Vagina (tissue), 2 donors: ENCODE measurements at places on chromosomes 5 and 9.

DNA sequence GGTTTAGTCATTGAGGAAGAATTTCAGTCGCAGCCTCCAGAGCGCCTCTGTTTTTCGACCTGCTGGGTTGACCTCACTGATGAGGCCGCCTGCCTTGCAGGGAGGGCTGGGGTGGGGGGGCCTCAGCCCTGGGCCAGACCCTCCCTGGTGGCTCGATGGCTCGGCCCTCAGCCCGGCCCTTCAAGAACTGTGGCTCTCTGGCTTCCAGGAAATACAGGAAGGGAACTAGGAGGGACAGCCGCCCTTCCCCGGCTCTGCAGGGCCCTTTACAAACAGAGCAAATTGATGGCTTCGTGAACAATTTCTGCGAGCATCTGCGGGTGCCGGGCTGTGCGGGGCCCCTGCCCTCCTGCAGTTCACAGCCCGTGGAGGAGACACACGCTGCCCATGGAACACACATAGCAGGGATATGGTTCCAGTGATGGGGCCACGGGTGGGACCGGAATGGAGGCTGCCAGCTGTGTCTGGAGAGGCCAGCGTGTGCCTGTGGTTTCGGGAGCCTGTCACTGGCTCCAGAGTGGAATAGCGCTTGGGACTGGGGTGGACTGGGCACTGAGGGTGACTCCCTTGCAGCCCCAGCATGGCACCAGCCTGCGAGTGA is 39.6 kb downstream of the COL5A1 start:
- H3K4me3 ChIP-seq: no peak overlapping the region
- no peaks in the 10 kb centered on the region for H3K36me3 ChIP-seq
- H3K27me3 ChIP-seq: no peaks in the 10 kb centered on the region
- peaks cover 69% of the 10 kb centered on the region for H3K4me1 ChIP-seq
- no peak for DNase-seq
- H3K27ac ChIP-seq: peak overlapping the region; percentile 50

DNA sequence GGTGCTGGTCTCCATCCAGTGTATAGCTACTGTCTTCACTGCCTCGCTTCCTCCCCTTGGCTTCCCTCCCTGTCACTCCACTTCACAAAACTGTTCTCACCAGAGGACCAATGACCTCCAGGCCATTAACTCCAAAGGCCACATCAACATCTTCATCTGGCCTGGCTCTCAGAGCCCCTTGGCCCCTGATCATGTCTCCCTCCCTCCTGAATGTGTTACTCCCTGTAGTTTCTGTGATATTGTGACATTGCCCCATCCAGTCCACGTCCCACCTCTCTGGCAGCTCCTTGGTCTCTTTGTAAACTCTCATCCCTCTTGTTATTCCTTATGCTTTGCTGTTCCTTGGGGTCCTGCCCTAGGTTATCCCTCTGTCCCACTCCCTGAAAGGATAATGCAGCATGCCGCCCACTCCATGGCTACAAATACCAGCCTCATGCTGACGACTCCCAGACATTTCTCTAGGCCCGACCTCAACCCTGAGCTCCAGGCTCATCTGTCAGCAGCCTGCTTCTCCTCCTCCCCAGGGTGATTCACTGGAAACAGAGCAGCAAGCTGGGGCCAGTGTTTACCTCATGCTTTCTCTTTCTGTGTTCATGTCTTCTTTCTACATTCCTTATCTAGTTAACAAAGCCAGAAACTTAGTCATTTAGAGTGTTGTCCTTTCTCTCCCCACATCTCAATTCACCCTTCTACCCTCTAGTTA is 312.2 kb downstream of the SPOCK1 start:
- DNase-seq: no peak
- H3K36me3 ChIP-seq: no peaks in the 10 kb centered on the region
- H3K27me3 ChIP-seq: no peaks in the 10 kb centered on the region
- H3K27ac ChIP-seq: no peak overlapping the region

- no peak overlapping the region for H3K27ac ChIP-seq
- no peak for DNase-seq
- H3K4me3 ChIP-seq: no peak overlapping the region
- H3K4me1 ChIP-seq: no peaks in the 10 kb centered on the region
- no peaks in the 10 kb centered on the region for H3K27me3 ChIP-seq
Observed at GRCh38 chr9:33506626-33507370, 17.3 kb upstream of the ANKRD18B start.

DNA sequence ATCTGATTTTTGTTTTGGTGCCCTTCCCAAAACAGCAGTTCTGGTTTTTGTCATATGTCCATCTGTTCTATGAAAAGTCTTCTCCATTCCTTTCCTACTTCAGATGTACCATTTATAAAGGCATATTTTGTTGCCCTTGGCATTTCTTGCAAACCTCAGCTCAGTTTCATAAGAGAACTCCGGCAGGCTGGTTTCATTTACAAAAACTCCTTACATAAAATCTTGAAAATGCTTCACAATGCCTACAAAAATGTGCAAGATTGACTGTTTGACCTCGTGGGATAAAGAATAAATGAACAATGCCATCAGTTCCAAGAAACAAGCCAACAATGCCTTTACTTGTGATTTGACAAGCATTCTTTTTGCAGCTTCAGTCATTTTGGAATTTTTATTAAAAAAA is 39.1 kb upstream of the CTNNAL1 start:
- H3K27me3 ChIP-seq: no peaks in the 10 kb centered on the region
- H3K27ac ChIP-seq: no peak overlapping the region
- no peak overlapping the region for H3K4me3 ChIP-seq
- DNase-seq: no peak
- H3K36me3 ChIP-seq: peaks cover 68% of the 10 kb centered on the region

GRCh38 chr9:13033959-13034693 is 245.4 kb downstream of the MPDZ start:
- no peaks in the 10 kb centered on the region for H3K4me1 ChIP-seq
- DNase-seq: no peak
- H3K4me3 ChIP-seq: no peak overlapping the region
- peak overlapping the region; percentile 17 for H3K27ac ChIP-seq
- H3K36me3 ChIP-seq: no peaks in the 10 kb centered on the region

DNA sequence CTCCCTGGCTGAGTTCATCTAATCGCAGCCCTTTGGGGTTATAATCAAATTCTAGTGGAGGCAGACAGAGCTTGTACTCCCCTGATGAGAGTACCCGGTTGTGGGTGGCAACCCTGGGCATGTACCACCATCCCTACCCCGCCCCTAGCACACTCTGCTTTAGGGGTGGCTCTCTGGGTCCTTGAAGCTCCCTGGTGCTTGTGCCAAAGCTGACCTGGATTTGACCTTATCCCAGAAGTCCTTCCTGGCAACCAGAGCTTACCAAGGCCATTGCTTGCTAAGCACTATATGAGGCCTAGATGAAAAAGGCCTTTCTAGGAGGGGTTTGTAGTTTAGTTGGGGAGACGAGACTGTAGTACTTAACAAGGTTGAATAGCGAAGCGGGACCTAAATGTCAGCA is 72.2 kb downstream of the RGS3 start:
- H3K4me1 ChIP-seq: peaks cover 5% of the 10 kb centered on the region
- H3K36me3 ChIP-seq: no peaks in the 10 kb centered on the region
- no peak overlapping the region for H3K4me3 ChIP-seq
- no peaks in the 10 kb centered on the region for H3K27me3 ChIP-seq
- DNase-seq: no peak

GRCh38 chr5:102295534-102296177 is 428 bp downstream of the SLCO4C1 start:
- H3K4me3 ChIP-seq: peak overlapping the region; percentile 35
- H3K4me1 ChIP-seq: peaks cover 14% of the 10 kb centered on the region
- no peaks in the 10 kb centered on the region for H3K36me3 ChIP-seq

GRCh38 chr5:6473284-6473683 is 24.6 kb downstream of the UBE2QL1 start:
- no peaks in the 10 kb centered on the region for H3K36me3 ChIP-seq
- no peak overlapping the region for H3K27ac ChIP-seq
- no peaks in the 10 kb centered on the region for H3K4me1 ChIP-seq
- no peak overlapping the region for H3K4me3 ChIP-seq
- no peaks in the 10 kb centered on the region for H3K27me3 ChIP-seq

DNA sequence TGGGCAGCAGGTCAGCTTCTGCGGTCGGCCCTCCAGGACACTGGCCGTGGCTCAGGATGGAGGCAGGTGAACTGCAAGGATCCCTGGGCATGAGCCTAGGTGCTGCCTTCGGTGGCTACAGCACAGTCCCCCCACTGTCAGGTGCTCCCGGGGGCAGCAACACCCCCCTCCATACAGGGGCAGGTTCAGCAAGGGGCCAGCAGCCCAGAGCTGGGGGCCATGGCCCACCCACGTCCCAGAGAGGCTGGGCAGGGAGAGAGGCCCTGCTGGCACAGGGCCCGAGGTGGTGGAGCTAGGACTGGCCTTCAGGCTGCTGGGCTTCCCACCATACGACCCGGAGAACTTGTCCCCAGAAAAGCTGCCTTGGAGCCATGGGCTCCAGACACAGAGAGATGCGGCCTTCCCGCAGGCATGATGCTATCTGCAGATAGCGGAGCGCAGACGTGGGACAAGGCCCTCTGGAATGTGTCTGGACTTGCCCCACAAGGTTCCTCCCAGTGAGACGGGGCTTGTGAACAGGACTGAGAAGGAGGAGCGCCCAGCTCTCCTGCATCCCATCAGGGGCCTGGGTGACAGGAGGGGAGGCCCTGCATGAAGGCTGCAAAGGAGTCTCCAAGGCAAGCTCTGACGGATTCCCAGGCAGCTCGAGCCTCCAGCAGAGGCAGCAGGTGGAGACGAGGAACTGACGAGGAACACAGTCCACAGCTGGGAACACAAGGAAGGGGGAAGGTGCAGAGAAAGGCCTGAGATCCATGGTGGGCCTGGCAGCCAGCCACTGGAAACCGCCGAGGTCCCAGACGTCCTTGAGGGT is 111.1 kb downstream of the VAV2 start:
- DNase-seq: no peak
- H3K27ac ChIP-seq: no peak overlapping the region
- no peak overlapping the region for H3K4me3 ChIP-seq
- no peaks in the 10 kb centered on the region for H3K27me3 ChIP-seq
- H3K4me1 ChIP-seq: peaks cover 25% of the 10 kb centered on the region
- no peaks in the 10 kb centered on the region for H3K36me3 ChIP-seq

- no peaks in the 10 kb centered on the region for H3K36me3 ChIP-seq
- H3K4me1 ChIP-seq: peaks cover 18% of the 10 kb centered on the region
- H3K27ac ChIP-seq: no peak overlapping the region
- no peak overlapping the region for H3K4me3 ChIP-seq
Observed at GRCh38 chr5:93126634-93127033, 454.4 kb downstream of the NR2F1-AS1 start.

DNA sequence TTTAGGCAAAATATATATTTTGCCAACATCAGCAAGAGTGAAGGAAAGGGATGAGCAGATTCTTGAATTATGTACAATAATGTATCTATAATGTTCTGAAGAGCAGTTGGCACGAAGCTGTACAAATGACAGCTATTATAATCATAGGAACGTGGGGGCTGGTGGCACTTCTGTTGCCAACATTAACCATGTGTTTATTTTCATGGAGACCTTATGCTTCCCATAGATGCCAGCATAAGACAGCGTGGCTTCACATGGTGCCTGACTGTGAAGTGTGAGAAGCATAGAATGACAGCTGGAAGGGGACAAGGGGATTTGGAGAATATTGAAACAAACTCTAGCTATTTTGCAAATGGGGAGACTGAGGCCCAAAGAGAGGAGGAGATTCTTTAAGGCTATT is 52.6 kb upstream of the ATP10B start:
- H3K27ac ChIP-seq: no peak overlapping the region
- no peaks in the 10 kb centered on the region for H3K4me1 ChIP-seq
- no peak overlapping the region for H3K4me3 ChIP-seq
- no peak for DNase-seq

DNA sequence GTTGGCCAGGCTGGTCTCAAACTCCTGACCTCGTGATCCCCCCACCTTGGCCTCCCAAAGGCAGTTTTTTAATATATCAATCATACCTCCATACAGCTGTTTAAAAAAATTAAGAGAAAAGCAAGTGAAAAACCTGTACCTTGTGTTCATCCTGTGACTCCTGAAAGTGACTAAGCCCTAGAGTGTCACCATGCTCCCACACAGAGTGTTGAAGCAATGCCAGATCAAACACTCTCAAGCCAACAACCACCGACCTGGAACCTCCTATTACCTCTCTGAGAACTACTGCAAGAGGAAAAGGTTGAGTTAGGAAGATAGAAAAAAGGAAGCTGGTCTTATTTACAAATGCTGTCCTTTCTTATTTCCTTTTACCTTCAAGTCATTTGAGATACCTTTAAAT is 123.5 kb downstream of the RASEF start:
- DNase-seq: no peak
- no peaks in the 10 kb centered on the region for H3K36me3 ChIP-seq
- H3K27ac ChIP-seq: no peak overlapping the region
- H3K27me3 ChIP-seq: no peaks in the 10 kb centered on the region
- H3K4me1 ChIP-seq: no peaks in the 10 kb centered on the region

- H3K27me3 ChIP-seq: no peaks in the 10 kb centered on the region
- no peaks in the 10 kb centered on the region for H3K4me1 ChIP-seq
- H3K36me3 ChIP-seq: no peaks in the 10 kb centered on the region
- no peak overlapping the region for H3K27ac ChIP-seq
Observed at GRCh38 chr5:32687499-32687831, 23.7 kb upstream of the NPR3 start.

DNA sequence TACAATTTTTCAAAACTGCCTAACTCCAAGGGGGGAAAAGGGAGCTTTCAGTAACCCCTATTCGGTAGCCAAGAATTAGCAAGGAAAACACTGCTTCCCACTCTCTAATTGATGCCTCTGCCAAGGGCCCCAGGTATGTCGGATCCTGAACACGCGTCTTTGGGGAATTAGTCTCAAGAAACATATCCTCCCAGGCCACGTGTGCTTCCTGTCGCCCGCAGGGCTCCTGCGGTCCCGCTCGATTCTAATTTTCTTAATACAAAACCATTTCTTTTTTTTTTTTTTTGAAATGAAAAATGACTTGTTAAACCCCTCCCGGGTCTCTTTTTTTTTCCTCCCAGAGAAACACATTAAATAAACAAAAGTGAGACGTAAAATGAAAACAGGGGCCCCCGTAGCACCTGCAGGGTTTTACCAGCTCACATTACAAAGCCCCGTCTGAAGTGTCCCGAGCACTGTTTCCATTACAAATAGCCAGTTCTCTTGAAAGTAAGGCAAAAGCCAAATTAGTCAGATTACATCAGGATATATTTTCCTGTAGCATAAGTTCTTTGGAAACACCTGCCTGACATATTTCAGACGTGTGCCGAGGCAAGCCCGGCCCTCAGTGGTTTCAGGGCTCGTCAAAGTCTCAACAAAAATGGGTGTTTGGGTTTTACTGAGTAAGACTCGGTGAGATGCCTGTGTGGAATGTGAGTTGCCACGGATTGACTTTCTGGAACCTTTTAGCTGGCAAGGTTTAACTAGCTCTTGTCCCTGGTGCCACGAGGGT is 21.5 kb downstream of the SMIM23 start:
- no peaks in the 10 kb centered on the region for H3K4me1 ChIP-seq
- no peaks in the 10 kb centered on the region for H3K36me3 ChIP-seq
- no peak overlapping the region for H3K4me3 ChIP-seq

DNA sequence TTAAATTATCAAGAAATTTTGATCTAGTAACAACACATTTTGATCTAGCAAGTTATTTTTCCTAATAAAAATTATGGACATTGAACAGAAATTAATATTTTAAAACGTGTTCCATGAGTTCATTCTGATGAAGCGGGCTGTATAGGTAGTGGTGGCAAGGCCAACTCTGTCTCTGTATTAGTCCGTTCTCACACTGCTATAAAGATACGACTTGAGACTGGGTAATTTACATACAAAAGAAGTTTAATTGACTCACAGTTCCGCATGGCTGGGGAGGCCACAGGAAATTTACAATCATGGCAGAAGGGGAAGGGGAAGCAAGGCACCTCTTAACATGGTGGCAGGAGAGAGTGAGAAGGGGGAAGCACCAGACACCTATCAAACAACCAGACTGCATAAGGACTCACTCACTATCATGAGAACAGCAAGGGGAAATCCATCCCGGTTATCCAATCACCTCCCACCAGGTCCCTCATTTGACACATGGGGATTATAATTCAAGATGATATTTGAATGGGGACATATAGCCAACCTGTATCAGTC is 61.2 kb downstream of the TMEM232 start:
- no peaks in the 10 kb centered on the region for H3K36me3 ChIP-seq
- H3K4me3 ChIP-seq: no peak overlapping the region
- no peak for DNase-seq
- no peaks in the 10 kb centered on the region for H3K27me3 ChIP-seq
- no peak overlapping the region for H3K27ac ChIP-seq
